ENCODE measurements at places on chromosomes 3 and 15. TPM values are rescaled to one million over a fixed set of nuclear protein-coding genes. Genes with fewer than 3 reads are reported as not detected.

Gene ZBTB47
- 41.2 TPM for total RNA-seq

GRCh38 chr3:168738527-168739325 lies 643.0 kb upstream of the GOLIM4 start:
- no peak for DNase-seq

DNA sequence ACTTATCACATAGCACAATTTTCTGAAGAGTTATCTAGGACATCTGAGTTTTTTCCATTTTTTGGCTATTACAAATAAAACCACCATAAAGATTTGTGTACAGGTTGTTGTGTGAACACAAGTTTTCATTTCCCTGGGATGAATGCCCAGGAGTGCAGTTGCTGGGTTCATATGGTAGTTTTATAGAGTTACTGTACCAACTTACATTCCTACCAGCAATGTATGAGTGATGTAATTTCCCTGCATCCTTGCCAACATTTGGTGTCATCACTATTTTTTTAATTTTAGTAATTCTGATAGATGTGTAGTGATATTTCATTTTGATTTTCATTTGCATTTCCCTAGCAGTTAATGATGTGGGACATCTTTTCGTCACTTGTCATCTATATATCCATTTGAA lies 20.5 kb downstream of the FILIP1L start:
- DNase-seq = no peak

Gene SACM1L
- 51.8 TPM for total RNA-seq

DNA sequence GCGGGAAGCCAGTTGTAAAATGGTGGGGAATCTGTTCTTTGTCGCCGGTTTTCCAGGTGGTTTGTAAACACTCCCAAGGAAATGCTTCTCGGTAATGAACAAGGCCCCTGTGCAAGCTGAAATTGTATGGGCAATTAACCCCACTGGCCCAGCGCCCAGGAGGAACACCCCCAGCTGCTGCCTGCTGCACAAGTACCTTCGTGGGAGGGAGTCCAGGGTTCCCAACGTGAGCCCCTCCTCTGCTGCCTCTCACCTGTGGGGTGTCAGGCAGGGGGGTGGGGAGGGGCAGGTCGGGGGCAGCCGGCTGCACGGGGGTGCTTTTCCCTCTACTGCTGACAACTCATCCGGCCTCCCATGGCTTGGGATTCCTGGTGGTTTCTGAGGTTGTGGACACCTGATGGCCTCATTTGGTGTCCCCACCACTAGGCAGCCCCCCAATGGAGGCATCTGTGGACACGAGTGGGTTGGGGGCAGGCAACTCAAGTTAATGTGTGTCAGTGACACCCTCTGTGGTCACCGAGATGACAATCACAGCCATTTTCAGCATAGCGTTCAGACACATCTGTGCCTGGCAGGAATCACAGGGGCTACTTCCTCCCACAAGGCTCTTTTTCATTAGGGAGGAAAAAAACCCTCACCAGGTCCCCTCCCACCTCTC lies 35.6 kb upstream of the PRR23E start:
- no peak for DNase-seq

Gene C3orf52
- 24.3 TPM for total RNA-seq

DNA sequence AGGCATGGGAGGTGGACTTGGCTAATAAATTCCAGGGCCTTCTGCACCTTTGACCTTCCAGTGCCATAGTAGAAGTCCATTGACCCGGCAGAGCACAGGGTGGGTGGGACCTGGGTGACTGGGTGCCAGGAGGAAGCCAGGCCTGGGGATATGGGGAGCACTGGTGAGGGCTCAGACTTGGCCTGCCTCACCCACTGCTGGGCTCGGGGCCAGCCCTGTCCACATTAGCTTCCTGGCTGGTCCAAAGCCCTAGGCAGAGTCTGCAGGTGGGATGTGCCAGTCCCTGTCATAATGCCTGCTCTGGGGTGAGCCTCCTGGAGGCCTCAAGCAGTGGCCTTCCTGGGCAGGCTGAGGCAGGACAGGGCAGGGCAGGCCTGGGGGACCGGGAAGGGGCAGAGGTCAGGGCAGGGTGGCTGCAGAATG lies 38.1 kb upstream of the CHRNB4 start:
- peak; percentile 16 for DNase-seq

GRCh38 chr3:17479681-17480405 lies 262.6 kb downstream of the TBC1D5 start:
- DNase-seq = no peak

Gene FANCD2OS
- not detected for total RNA-seq

All from mucosa of gallbladder (tissue), 1 donor.